Fibroblast of skin of scalp (primary cell): ENCODE measurements at places on chromosomes 6 and 20.

DNA sequence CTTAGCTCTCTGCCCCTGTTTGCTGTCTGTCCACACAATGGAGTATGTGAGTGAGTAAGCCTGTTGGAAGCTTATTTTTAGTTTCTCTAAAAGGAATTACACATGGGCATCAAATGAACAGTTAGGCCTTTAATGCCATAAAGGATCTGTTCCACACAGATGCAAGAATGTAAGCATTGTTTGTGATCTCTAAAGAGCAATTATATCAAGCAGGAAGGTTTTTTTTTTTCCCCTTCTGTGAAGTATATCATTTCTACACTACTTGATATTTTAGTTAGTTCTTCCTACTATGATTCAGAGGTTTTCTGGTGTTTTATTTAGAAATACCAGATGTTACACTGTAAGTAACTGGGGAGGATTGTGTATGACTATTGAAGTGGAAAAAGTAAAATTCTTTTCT, 627.5 kb downstream of the COL12A1 start:
- DNase-seq = peak; percentile 76

GRCh38 chr6:159828074-159828473, 28.0 kb downstream of the PNLDC1 start:
- peak; percentile 11 for DNase-seq

GRCh38 chr6:88734544-88734943, 228.9 kb downstream of the RNGTT start:
- DNase-seq = no peak

DNA sequence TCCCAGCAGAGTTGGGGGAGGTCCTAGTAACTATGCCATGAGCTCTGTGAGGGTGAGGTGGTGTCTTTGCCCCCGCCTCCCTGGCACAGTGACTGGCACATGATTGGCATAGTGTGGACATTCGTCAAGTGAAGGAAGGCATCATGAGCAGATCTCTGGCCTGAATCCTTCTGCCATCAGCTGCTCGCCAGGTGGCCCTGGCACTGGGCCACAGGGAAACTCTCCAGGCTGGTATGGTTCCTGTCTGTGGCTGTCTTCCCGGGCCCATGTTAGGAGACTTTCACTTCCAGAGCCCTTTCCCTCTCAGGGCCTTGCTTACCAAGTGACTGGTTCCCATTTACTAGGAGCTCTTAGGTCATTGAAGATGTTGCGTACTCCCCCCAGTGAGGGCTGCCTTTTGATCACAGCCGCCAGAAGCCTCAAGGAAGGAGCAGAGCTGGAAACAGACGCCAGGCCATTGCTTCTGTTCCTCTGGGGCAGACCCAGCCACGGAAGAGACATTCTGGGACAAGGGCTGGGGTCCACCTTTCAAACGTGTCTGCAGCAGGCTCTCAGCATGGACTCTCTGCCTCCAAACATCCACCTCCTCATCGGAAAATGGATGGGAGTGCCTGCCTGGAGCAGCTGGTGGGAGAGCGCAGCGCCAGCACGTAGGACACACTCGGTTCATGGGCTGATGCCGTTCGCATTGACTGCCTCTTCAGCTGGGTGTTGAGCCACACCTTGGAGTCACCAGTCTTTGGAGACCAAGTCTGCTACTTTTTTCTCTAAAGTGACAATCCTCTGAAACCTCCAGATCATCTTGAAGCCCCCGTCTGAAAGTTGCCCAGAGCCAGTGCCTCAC, 67.2 kb downstream of the PTPN1 start:
- no peak for DNase-seq

DNA sequence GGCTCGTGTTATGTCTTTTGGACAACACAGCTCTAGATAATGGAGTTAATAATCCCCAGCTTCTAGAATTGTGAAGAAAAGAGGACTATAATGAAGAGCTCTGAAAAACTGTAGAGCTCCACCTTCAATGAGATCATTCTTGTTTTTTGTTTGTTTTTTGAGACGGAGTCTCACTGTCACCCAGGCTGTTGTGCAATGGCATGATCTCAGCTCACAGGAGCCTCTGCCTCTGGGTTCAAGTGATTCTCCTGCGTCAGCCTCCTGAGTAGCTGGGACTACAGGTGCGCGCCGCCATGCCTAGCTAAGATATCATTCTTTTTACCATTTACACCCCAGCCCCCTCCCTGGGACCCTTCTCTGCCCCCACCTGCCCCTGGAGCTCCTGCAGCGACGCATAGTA, 36.6 kb downstream of the ERGIC3 start:
- no peak for DNase-seq
